Pancreas (tissue), 10 donors: ENCODE measurements at places on chromosomes 6 and 20. TPM values are rescaled to one million over a fixed set of nuclear protein-coding genes. Genes with fewer than 3 reads are reported as not detected.

MED23 gene
- total RNA-seq = 14.4 TPM

BLOC1S5 gene
- total RNA-seq = 4.2 TPM

KCNQ5 gene
- total RNA-seq = 0.06 TPM

CFAP61 gene
- total RNA-seq = 0.43 TPM

DEFB118 gene
- total RNA-seq = not detected
